SHP77 (cell line): ENCODE measurements at places on chromosomes 12 and 14.

DNA sequence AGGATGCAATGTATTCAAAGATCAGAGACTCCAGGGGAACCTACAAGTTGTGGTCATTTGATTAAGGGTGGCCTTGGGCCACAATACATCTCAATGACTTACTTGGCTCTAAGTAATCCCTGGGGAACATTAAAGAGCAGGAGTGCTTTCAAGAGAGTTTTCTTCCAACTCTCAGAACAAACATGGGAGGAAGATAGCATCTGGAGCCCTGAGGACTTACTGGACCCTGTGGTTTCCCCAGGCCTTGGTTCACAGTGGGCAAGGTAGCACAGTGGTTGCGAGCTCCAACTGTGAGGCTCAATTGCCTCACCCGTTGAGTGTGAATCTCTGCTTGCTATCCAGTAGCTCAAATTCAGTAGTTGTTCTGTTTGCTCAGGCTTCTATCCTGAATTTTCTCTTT lies 32.4 kb downstream of the STXBP6 start:
- DNase-seq: no peak

- no peak for DNase-seq
These were observed 417.0 kb upstream of the SOX5 start for GRCh38 chr12:24366514-24366913.

DNA sequence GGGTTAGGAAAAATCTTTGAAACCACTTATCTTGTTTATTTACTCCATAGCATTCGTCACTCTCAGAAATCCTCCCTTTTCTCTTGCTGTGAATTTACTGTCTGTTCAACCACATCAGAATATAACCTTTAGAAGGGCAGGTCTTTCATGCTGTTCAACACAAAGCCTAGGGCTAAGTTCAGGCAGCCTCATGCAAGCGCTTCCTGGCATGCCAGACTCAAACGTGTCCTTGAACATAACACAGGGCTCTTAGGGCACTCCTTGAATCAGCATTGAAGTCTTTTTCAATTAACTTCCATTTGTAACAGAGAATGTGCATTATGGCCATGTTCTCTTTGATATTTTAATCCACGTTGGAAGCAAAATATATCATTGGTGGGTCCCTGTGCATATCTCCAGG lies 377.7 kb downstream of the GLT1D1 start:
- DNase-seq: no peak

- no peak for DNase-seq
These were observed 62.7 kb downstream of the FBXO34 start for GRCh38 chr14:55333711-55334485.

GRCh38 chr14:35509846-35510245 lies 24.1 kb upstream of the INSM2 start:
- no peak for DNase-seq

GRCh38 chr12:131882804-131883520 lies 11.5 kb upstream of the ULK1 start:
- DNase-seq: no peak

DNA sequence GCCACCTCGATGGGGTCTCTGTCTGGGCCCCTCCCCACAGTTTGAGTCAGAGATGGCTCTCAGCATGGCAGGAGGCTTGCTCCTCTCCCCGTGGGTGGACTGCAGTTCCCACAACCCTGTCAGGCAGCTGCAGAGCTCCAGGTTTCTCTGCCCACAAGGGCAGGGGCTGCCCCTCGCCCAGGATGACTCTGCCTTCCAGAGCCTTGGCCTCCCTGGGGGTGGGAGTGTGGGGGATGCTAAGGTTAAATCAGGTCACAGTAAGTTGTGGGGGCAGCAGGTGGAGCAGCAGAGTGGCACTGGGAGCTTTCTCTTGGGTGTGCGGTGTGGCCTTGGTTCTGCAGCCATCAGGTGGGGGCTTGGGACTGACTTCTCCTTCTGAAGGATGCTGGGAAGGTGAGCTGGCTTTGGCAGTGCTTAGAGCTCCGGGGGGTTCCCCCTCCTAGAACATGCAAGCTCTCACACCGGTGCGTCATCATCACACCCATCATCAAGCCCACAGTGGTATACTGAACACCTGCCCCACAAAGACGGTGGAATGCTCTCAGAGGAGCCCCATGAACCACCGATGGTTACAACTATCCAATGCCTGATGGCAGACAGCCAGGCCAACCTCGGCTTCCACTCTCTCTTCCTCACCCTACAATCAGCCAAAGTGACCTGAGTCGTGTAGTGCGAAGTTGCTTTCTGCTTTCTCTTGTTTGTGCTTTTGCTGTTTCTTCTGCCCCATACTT lies 39.7 kb downstream of the ERH start:
- no peak for DNase-seq

GRCh38 chr12:60123557-60123956 lies 527.7 kb downstream of the SLC16A7 start:
- DNase-seq: no peak

- no peak for DNase-seq
These were observed 5.5 kb upstream of the PSMA6 start for GRCh38 chr14:35286707-35287106.
